ENCODE measurements at places on chromosomes 13 and 19. TPM values are rescaled to one million over a fixed set of nuclear protein-coding genes. Genes with fewer than 3 reads are reported as not detected.

The CD79A gene
- total RNA-seq = 1.2 TPM

The ZNF256 gene
- 15.1 TPM for total RNA-seq

The LRRC8E gene
- total RNA-seq = 3.6 TPM

The KLK2 gene
- 0.46 TPM for total RNA-seq

The FAM187B gene
- total RNA-seq = 0.20 TPM

The KIR2DL4 gene
- not detected for total RNA-seq

DNA sequence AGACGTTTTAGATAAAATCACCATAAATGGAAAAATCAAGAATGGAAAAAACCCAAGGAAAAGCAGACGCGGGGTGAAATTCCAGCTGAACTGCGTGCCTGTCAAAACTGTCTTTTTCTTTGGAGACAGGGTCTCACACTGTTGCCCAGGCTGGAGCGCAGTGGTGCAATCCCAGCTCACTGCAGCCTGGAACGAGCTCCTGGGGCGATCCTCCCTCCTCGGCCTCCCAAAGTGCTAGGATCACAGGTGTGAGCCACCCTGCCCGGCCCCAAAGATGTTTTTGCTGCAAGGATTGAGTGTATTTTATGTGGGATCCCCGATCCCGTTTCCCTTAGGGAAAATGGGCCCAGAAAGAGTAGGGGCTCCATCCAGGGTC, 875 bp upstream of the PEAK3 start:
- H3K27ac ChIP-seq = no peak overlapping the region
- peaks cover 21% of the 10 kb centered on the region for H3K27me3 ChIP-seq
- H3K4me3 ChIP-seq = peak overlapping the region; percentile 62
- H3K36me3 ChIP-seq = no peaks in the 10 kb centered on the region

DNA sequence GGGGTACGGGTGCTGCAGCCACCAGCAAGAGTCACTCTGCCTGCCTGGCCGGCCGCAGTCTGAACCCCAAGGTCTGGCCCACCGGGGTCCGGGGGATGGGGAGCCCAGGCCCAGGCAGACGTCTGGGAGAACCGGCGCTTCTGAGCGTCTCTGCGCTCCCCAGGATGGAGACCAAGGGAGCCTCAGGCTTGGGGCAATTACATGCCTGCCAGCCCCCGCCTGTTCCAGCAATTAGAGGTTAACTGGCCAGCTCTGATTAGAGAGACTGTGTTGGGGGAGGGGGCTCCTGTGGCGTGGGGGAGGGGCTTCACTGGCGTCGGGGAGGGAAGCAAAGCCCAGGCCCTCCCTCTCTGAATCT, 11.9 kb downstream of the MEIS3 start:
- no peak overlapping the region for H3K27ac ChIP-seq
- DNase-seq = no peak
- peaks cover 14% of the 10 kb centered on the region for H3K27me3 ChIP-seq

GRCh38 chr13:21932996-21933395, 262.1 kb downstream of the FGF9 start:
- no peak overlapping the region for H3K27ac ChIP-seq
- H3K4me1 ChIP-seq = peaks cover 37% of the 10 kb centered on the region
- H3K4me3 ChIP-seq = no peak overlapping the region
- DNase-seq = no peak
- H3K36me3 ChIP-seq = no peaks in the 10 kb centered on the region
- no peaks in the 10 kb centered on the region for H3K27me3 ChIP-seq

DNA sequence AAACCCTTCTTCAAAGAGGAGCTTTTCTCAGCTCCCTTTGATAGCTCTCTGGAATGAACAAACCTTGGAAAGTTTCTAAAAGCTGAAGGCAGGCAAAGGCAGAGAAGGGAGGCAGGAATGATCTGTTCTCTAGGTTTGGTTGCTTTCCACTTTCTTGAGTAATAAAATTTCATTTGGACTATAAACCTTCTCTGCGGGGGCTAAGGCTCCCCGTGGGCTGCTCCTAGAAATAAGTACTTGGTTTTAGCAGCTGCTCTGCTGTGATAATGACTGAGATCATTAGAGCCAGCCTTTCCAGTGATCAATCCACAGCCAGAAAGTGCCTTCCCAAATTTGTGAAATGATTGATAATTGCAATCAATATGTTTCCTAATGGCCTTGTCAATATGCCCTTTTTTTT, 183.8 kb upstream of the HTR2A start:
- peaks cover 11% of the 10 kb centered on the region for H3K36me3 ChIP-seq
- no peak overlapping the region for H3K27ac ChIP-seq
- H3K4me3 ChIP-seq = no peak overlapping the region
- H3K4me1 ChIP-seq = no peaks in the 10 kb centered on the region
- DNase-seq = no peak
